ENCODE measurements at places on chromosomes 3 and 15. TPM values are rescaled to one million over a fixed set of nuclear protein-coding genes. Genes with fewer than 3 reads are reported as not detected.

The CCDC39 gene
- not detected for total RNA-seq

The OR5K1 gene
- total RNA-seq = not detected

The AGTR1 gene
- not detected for total RNA-seq

The PROK2 gene
- total RNA-seq = 0.16 TPM

The SLCO2A1 gene
- total RNA-seq = 0.10 TPM

The JAGN1 gene
- total RNA-seq = 39.4 TPM

The AHSG gene
- total RNA-seq = not detected

The IL12A gene
- total RNA-seq = not detected

The CCDC9B gene
- total RNA-seq = 1.6 TPM

The VGLL3 gene
- not detected for total RNA-seq

The IL17RD gene
- total RNA-seq = 0.09 TPM

The LRTM1 gene
- total RNA-seq = not detected

The LRRC31 gene
- not detected for total RNA-seq

The SEMA3G gene
- total RNA-seq = 0.36 TPM

The LMCD1 gene
- total RNA-seq = 2.2 TPM

The C15orf62 gene
- 1.6 TPM for total RNA-seq

The SETD2 gene
- 48.7 TPM for total RNA-seq

The ACTRT3 gene
- 0.46 TPM for total RNA-seq

The PLCB2 gene
- total RNA-seq = 90.4 TPM

The SAMD7 gene
- not detected for total RNA-seq

The ENTPD3 gene
- total RNA-seq = not detected

The RARRES1 gene
- total RNA-seq = 0.41 TPM

The CTDSPL2 gene
- total RNA-seq = 61.2 TPM

Data from activated T-cell treated with anti-CD3 and anti-CD28 coated beads, Interleukin-2, amount 50 U/mL, for 72 hours (primary cell).